ENCODE measurements at places on chromosomes 7 and 10.

- no peak for DNase-seq
These were observed 49.5 kb upstream of the FAM180A start for GRCh38 chr7:135798095-135798494.

- DNase-seq: no peak
These were observed 16.5 kb downstream of the KNDC1 start for GRCh38 chr10:133176546-133176945.

DNA sequence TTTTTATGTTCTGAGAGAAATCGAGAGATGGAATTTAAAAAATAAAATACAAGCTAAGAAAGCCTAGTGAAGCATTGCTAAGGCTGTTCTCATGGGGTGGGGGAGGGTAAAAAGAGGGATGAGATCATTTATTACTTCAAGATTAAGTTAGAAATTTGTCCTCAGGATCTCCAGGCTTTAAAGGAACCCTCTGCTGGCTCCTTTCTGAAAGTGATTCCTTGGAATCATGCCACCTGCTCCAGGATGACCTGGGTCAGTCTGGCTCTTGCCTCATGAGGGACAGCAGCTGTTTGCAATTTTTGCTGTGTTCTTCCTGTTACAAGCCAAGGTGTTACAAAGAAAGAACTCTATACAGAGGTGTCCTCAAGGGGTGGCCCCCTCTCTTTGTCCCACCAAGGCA lies 69.8 kb downstream of the CDK1 start:
- peak; percentile 56 for DNase-seq

DNA sequence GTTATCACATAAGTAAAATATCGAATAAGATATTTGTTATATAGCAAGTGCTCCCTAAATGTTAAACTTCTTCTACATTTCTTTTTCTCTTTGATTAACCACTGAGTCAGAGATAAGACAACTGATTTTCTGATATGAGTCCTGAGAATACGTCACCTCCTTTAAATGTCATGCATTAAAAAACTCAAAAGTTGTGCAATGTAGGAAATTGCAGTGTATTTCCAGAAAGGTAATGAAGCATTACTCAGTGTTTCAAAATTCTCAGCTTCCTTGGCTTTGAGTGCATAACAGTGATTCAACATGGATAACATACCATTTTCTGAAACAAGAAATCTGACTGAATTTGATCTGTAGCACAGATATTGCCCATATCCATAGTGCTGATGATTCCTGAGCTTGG lies 155.8 kb downstream of the BMPER start:
- DNase-seq: peak; percentile 59

DNA sequence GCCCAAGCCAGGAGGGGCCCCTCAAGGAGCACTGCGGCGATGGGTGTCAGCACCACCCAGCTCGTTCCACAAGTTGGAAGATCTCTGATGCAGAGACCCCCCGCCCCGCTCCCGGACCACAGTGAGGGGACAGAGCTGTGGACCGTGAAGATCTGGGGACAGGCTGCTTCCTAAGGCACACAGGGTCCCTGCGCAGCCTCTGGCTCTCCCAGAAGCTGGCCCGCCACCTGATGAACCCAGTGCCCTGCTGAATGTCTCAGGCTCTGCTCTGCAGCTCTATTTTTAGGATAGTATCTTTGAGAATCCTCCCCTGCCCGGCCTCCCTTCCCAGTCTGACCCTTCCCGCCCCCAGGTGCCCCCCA lies 29.7 kb downstream of the GBX1 start:
- no peak for DNase-seq

- no peak for DNase-seq
These were observed 116.1 kb upstream of the CDCA7L start for GRCh38 chr7:22061775-22062174.

DNA sequence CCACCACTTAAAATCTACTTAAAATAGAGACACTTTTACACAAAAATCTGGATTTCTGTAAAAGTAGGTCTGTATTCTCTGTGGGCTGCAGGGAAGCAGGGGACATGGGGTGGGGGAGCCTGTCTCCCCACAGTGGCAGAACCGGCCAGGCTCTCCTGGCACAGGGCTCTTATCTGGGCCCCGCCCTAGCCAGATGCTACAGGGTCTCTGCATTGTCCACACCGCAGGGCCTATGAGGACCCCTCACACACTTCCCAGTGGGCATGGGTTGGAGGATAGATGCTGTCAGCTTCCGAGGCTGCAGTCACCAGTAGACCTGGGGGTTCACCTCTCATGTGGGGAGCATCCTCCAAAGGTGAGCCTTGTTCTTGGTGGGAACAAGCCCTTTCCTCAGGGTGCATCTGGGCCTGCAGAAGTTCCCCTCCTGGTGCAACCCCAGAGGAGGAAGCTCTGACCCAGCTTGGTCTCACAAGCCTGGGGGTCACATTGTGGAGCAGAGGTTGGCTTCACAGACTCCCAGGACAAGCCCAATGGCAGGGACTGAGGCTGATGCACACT lies 15.4 kb upstream of the MYL7 start:
- DNase-seq: no peak
